ENCODE measurements at places on chromosomes 7 and 10.

DNA sequence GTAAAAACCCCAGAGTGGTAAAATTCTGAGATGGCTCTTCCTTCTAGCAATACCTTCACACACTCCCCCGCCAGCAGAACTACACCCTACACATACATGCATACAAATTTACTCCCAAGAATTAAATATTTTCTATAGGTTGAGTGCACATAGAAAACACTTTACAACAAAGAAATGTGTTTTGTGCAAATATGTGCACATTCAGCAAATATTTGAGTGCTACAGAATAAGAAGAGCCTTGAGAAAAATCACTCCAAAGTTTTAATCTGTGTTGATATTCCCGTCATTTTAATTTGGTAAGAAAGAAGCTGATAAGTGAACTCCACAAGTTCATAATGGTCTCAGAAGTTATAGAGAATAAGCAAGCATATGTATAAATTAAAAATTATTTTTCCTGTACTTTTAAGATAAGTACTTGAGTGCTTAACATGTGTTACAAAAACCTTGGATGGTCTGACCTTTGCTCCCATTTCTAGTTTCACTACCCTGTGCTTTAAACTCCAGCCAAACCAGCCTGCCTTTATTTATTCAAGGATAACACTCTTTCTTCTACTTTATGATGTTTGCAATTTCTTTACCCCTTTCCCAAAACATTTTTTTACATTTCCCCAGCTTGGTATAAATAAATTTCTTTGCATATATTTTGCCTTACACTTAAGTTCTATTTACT lies 733.5 kb upstream of the LRRTM3 start:
- no peak for DNase-seq

DNA sequence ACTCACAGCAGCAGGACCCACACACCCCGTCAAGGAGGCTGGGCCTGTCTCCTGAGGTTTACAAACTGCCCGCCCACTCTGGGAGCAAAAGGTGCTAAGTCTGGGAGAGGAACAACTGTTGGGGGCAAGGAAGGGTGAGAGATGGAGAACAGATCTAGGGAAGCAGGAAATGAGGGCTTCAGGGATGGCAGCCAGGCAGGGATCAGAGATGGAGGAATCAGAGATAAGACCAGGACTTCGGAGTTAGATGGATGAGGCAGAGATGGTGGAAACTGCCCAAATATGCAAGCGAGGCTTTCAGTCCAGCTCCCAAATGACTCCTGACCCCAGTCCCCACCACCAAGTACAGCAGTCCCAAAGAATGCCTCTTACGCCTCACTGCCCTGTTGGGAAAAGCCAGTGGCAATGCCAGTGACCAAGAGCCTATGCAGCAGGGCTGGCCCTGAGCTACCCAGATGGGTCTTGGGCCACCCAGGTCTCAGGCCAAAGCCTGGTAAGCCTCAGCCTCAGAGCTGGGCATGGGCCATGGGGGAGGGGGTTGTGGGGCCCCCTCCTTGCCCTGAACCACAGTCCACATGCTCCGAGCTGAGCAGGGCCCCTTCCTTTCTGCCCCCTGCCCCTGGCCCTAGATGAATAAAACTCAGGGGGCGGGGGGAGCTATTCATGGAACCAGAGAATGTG lies 39.5 kb upstream of the SLF2 start:
- no peak for DNase-seq

DNA sequence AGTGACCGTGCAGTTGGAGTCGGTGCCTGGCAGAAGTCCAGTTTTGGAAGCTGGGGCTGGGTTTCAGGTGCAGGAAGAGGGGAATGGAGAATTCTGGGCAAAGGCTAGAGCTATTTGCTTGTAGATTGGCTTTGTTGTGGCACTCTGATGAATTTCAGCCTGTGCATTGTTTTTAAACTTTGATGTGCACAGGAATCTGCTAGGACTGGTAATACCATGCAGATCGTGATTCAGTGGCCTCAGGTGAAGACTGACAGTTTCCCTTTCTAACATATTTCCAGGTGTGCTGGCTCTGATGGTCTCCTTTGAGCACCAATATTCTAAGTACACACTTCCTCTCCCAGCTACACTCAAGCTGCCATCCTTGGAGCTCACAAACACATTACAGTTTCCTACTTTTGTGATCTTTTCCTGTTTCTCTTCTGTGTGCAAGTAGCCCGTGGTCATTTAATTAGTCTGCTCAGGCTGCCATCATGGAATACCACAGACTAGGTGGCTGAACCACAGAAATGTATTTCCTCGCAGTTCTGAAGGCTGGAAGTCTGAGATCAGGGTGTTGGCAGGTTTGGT lies 55.6 kb downstream of the NOC3L start:
- no peak for DNase-seq

DNA sequence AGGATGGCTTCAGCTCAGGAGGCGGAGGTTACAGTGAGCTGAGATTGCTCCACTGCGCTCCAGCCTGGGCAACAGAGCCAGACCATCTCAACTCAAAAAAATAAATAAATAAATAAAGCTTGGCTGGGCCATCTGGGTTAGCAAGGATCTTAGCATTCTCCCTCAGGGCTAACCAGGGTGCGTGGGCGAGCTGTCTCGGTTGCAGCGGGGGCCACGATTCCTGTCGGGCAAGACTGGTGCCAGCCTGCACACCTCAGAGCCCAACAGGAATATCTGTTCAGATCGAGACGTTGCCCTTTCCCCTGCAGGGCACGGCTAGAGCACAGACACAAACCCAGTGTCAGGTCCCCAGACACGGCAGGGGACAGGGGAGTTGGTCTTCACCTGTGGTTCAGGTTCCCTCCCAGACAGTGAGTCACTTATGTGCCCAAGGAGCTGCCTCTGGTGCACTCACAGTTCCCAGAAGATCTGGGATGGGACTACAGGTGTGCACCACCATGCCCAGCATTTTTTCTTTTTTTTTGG lies 75.5 kb upstream of the GTF2I start:
- DNase-seq: no peak

- DNase-seq: no peak
Measured at GRCh38 chr10:124447751-124448466, 1.9 kb downstream of the NKX1-2 start.

- DNase-seq: no peak
Measured at GRCh38 chr7:49596701-49597491, 176.5 kb upstream of the VWC2 start.

DNA sequence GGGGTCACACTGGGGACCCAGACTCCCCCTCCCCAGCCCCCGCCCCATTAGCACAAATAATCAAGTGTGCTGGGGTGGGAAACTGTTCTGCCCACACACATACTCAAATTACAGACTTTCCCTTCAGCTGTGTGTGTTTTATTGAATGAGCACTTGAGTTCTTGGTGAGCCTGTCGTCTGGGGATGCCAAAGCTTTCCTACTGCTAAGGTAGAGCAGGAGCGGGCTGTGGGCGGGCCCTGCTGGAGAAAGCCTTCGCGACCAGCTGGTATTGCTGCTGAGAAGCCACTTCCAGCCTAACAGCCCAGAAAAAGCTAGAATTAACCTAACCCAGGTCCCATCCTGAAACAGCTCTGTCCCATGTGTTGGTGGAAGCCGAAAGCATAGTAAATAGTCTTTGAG lies 87.0 kb upstream of the KMT2E start:
- DNase-seq: no peak

DNA sequence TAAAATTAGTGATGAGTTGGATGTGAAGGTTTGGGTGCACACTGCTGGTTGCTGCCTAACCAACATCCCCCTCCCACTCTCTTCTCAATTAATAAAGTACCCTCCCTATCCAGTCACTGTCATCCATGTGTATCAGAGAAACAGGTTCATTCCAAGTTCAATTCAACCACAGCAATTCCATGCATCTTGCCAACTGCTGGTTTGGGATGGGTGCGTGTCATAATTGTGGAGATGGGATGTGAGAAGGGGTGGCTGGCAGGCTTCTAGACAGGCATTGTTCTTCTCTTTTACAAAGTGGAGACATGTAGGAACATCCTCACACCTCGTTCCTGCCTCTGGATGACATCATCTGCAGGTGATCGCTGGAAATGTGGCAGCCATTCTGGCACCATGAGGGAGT lies 7.5 kb upstream of the CNPY1 start:
- no peak for DNase-seq

- no peak for DNase-seq
Measured at GRCh38 chr7:121163699-121164098, 165.1 kb upstream of the WNT16 start.

DNA sequence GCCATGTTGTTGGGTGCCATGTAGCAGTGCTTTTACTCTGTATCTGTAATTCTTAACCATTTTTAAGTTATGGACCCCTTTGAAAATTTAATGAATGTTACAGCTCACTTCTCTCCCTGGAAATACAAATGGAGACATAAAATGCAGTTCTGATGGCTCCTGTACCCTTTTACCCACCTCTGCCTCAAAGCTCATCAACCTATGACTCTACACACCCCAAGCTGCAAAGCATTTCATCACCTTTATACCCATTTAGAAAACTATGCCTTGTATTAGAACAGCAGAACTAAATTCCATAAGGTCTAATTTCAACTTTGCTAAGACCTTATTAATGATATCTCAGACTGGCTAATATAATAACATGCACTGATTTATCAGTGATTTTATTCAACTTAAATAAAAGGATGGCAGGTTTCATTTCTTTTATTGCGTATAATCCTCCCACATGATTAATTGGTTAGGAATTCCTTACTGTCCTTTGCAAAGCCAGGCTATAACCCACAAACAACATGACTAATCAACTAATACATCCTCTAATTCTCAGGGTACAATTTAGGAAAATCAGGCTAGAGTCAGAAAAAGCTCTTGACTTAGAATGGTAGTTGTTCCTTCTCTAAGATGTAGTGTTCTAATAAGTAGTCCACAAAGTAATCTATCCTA lies 68.1 kb downstream of the CPEB3 start:
- no peak for DNase-seq

Measured in NCI-H82 (cell line).